ENCODE measurements at places on chromosomes 5 and 9.
A peak's percentile ranks its signal among the peaks of the same experiment; 100 is the strongest.

DNA sequence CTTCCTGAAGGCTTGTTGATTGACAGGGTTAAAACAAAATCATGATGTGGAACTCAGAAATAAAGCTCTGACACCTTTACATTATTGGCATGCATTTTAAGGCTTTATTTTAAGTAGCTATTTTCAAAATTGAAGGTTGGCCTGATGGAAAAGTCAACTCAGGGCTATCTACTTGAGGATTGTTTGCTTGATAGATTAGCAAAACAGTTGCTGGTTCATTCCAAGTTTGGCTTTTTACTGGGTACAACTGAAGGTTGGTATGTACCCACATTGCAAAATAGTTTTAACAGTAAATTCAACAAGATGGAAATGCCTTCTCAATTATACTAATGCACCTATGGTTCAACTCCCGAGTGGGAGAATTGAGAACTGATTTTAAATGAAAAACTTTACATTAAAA, 161.8 kb upstream of the ELL2 start:
- DNase-seq, result no peak

DNA sequence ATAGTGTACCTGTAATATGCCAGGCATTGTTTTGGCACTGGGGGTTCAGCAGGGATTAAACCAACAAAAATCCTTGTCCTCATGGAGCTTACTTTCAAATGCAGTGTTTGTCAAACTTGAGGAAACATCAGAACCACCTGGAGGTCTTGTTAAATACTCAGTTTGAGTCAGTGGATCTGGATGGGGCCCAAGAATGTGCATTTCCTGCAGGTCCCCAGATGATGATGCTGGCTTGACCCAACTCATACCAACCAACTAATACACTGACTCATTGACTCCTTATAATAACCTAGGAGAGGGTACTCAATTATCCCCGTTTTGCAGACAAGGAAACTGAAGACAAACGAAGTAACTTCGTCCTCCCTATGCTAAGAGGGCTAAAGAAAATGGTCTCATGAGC, 11.3 kb downstream of the WWC1 start:
- DNase-seq, result no peak

GRCh38 chr9:19998823-19999455, 210.1 kb upstream of the SLC24A2 start:
- no peak for DNase-seq

DNA sequence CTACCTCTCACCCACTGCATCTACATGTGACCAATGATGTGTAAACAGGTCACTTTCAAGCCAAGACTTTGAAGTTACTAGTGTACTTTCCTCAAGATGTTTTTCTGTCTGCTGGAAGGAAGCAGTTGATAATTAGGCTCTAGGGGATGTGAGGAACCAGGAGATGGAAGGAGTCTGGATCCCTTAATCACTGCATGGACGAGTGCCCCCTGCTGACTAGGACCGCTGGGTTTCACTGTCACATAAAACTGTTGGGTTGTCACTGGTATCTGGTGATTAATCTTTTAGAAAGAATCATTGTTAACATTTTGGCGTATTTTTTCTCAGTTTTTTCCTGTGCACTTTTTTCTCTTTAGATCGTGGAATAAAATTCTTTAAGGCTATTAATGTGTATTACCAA, 79.5 kb downstream of the SREK1 start:
- DNase-seq, result peak; percentile 6

DNA sequence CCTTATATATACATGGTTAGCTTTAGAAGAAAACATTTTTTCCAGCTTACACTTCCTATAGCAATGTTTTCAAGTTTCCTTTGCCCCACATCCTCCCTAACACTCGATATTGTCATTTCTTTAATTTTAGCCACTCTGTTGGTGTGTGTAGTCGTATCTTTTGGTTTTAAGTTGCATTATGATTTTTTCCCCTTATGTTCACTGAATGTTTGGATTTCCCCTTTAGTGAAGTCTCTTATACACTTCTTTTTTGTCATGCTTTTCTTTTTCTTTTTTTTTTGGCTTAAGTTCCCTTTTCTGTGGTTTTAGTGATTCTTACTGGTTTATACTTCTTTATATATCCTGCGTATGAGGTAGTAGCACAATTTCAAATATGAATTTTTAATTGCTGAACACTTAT, 58.8 kb downstream of the KDM4C start:
- DNase-seq, result no peak

DNA sequence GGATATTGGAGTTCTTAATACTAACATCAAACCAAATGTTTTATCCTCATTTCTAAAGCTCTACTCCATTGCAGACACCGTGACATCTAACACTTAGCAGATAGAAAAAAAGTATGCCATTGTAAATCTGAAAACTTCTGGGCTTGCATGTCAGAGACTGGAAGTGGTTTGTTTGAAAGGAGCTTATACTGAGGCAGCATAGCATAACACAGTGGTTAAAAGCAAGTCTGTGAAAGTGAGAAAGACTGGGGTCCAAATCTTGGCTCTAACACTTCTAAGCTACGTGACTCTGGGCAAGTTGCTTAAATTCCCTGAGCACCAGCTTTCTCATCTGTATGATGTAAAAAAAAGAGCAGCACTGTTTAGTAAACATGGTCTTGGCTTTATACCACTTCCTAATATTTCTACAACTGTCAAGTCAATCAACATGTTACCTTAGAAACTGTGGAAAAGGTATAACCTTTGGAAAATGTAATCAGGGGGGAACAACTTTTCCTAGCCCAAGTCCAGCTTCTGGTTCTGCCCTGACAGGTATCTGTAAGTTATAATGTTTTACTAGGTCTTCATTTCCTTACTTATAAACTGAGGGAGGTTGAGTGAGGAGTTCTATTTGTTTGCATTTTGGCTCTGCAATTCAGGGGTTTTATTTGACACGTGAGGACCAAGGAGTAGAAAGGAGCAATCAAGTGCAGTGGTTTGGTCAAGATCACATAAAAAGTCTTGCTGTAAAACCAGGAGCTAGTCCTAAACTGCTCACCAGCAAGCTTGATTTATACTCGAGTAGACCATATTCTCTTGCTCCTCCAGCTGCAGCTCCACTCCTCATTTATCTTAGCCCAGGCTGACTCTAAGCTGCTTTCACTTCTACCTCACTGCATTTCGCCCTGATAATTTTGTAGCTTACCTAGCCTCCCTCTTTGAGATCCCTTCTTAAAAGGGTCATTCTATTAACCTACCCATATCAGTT, 541.0 kb downstream of the RAB3C start:
- no peak for DNase-seq

GRCh38 chr9:97293207-97293721, 14.2 kb upstream of the CCDC180 start:
- DNase-seq, result no peak

- no peak for DNase-seq
These were observed 80.9 kb upstream of the ALDH1B1 start for GRCh38 chr9:38311382-38312270.
